Fibroblast of skin of right quadriceps (primary cell): ENCODE measurements at places on chromosomes 16 and 17.

DNA sequence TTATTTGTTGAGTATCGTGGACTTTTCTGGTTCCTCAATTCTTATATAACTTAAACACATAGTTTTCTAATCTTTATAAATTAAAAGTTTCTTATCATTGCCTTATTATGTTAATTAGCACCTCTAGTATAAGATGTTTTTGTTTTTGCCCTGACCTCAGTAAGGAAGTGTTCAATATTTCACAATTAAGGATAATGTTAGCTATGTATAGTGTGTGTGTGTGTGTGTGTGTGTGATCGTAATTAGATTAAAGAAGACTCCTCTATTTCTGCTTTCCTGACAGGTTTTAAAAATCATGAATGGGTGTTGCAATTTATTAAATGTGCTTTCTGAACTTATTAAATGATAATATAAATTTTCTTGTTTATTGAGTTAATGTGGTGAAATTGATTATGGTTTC is 12.0 kb downstream of the IL21R start:
- DNase-seq, result no peak

- DNase-seq, result peak; percentile 25
Observed at GRCh38 chr16:66508248-66508913, 41.5 kb downstream of the TK2 start.

GRCh38 chr16:87391324-87391949 is 699 bp upstream of the MAP1LC3B start:
- DNase-seq, result peak; percentile 26

DNA sequence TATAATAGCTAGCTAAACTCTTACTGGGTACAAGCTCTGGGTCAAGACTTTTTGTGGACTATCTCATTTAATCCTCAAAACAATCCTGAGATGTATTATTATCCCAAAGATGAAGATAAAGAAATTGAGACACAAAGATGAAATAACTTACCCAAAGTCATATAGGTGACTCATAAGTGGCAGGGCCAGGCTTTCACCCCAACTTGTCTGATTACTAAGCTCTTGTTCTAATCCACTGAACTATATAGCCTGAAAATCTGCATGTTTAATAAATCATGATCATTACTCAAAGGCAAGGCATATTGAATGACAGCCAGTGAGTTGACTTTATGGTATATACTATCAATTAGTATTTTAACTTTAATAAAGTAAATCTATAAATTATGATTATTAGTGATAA is 77.4 kb downstream of the SKAP1 start:
- peak; percentile 3 for DNase-seq

DNA sequence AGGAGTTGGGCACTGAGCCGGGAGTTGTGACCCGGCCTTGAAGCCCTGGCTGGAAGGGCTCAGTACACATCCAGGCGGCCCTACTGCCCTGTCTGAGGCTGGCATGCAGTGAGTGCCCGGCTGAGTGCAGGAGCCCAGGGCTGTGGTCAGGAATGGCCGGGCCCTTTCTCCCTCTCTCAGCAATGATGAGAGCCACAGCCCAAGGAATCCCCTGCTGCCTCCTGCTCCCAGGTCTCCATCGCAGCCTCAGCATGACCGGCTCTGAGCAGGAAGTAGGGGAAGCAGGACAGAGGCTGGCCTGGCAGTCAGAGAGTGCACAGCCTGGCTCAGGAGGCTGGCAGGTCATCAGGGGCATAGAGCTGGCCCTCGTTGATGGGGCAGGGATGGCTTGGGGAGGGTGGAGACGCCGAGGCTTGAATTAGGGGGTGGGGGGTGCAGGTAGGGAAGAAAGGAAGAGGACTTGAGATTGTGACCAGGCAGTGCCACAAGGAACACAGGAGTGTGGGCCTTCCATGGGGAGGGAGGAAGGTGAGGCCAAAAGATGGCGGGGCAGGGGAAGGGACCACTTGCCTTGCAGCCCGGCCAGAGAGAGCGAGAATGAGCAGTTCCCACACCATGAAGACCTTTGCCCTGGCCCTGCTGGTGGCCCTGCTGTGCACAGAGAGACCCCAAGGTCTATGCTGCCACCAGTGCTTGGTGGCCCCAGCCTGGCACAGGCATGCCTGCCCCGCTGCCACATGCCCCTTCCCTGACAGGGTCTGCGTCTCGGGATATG is 32.1 kb upstream of the KRT17 start:
- no peak for DNase-seq

- DNase-seq, result no peak
Observed at GRCh38 chr17:46202424-46202823, 9.2 kb upstream of the KANSL1 start.

- no peak for DNase-seq
Observed at GRCh38 chr17:81035521-81036196, 708 bp downstream of the BAIAP2 start.

GRCh38 chr17:34302636-34303035 is 16.6 kb upstream of the CCL8 start:
- DNase-seq, result no peak

DNA sequence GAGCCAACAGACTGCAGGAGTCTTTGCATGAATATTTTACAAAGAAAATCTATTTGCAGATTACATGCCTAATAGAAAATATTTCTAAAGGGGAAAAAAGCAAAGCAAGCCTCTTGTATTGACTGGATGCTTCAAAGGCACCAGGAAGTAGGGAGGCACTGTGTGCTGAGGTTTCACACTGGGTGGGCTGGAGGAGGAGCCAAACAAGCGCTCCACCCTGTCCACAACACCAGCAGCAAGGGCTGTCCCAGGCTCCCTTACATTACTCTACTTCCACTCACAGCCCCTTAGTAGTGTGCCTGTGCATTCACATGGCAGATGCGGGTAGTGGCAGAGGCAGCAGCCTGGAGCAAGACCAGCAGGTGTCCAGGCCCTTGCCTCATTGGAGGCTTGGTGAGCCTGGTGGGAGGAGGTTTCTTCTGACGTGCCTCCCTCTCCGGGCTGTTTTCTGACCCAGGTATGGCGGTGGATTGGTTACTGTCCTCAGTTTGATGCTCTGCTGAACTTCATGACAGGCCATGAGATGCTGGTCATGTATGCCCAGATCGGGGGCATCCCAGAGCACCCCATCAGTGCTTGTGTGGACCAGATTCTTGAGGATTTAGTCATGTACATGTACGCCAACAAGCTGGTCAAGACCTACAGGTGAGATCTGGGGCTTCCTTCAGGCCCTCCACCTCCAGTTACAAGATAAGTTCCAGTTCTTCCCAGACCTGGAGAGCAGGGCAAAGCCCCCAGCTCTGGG is 7.0 kb upstream of the CCNF start:
- DNase-seq, result no peak

GRCh38 chr16:10740845-10741208 is 2.8 kb upstream of the NUBP1 start:
- no peak for DNase-seq

- no peak for DNase-seq
Observed at GRCh38 chr17:7293816-7294613, 424 bp downstream of the YBX2 start.

DNA sequence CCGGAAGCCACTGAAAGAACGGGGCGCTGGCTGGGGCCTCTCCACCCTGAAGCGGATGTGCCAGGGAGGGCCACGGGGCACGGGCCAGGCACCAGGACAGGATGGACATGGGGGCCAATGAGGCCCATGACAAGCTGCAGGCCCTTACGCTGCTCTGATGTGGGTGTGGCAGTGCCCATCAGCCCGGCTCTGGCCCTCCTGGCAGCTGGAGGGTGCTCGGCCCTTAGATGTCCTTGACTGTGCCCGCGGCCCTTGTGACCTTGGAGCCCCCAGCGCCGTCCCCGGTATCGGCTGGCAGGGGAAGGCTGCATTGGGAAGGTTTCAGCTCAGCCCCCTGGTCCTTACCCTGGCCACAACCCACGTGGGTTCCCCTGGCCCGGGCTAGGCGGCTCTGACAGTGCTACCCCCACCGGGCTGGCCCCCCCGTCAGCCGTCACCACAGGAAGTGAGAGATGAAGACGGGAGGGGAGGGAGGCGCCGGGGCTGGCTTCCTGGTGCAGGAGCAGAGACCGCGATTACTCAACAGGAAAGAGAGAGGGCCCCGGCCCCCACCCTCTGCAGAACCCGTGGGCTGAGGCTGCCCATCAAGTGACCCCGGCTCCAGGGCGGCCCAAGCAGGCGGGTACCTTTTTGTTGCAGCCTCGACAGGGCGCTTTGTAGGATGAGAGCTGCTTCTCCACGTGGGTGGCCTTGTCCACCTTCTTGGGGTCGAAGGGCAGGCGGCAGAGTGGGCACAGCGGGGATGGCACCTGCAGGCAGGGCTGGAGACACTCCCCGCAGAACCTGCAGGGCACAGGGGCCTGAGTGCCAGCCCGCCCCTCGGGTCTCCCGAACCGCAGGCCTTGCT is 5.3 kb downstream of the RNF166 start:
- DNase-seq, result peak; percentile 82

DNA sequence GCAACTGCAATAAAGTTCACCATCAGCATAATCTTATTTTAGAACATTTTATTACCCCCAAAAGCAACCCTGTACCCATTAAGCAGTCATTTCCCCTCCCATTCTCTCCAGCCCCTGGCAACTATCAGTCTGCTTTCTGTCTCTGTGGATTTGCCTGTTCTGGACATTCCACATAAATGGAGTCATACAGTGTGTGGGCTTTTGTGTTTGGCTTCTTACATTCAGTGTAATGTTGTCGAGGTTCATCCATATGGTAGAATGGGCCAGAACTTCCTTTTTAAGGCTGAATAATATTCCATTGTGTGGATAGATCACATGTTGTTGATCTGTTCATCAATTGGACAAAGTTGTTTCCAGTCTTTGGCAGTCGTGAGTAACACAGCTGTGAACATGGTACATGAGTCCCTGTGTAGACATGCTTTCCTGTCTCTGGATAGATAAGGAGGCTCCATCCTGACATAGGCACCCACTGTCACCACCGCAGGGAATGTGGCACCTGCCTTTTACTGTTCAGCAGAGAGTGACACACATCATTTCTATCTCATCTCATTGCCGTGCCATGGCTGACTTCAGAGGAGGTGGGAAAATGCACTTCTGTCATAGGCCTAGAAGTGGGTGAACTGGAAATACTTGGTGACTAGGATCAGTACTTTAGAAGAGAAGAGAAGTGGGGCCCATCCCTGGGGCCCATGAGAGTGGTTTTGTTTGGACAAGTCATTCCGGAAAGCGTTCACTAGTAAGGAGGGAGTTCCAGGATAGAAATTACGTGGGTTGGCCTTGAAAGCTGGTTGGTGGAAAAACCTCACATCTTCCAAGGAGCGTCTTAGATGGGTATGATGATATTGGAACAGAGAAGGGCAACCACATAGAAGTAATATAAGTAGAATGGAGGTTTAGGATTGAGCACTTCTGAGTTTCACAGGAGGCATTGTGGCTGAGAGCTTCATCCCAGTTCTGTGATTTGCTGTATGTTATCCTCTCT is 25.8 kb downstream of the EPN2 start:
- DNase-seq, result peak; percentile 46

- DNase-seq, result no peak
Observed at GRCh38 chr17:61387011-61387410, 12.6 kb upstream of the TBX2 start.

GRCh38 chr17:53626286-53626685 is 196.4 kb upstream of the KIF2B start:
- peak; percentile 74 for DNase-seq

DNA sequence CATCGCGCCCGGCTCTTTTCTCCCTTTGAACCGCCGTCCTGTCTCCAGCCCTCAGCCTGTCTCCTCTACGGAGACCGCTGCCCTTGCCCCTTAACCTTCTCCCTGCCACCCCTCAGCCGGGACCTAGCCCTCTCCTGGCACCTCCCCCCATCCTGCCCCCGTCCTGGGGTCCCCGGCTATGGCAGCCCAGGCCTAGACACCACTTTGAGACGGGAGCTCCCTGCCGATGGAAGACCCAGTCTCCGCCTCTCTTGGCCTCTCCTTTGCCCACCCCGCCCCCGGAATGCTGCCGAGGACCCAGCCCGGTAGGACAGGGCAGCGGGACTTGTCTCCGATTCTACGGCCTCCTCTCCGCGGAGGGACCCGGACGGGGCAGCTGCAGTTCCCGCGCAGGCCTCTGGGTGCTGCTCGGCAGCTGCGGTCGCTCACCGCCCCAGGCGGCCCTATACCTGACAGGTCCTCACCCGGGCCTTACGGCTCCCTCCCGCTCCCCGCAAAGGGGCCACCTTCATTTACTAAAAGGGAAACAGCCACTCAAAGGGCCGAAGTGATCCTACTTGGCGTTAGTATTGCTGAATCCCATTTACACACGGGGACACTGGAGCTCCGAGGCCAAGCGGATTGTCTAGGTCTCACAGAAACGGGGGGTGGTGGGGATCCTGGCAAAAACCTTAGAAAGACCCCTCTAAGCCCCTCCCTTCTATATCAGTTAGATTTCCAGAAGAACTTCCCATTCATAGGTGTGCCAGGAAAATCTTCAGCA is 32.6 kb upstream of the TAC4 start:
- DNase-seq, result peak; percentile 53

DNA sequence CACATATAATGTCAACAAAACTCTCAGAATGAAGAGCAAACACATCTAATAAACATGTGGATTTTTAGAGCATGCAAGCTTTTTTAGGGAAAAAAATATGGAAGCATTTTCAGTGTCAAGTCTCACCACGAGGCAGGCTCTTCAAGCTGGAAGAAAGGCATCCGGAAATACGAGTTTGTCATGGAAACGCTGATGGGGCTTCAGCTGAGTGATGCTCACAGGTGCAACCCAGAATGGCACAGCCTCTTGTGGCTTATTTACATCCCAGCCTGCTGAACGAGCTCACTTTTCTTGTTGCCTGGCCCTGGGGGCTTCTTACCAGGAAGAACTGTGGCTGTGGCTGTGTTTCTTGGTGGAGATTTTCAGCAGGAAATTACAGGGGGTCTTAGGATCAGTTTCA is 24.1 kb upstream of the DYNLL2 start:
- DNase-seq, result no peak

DNA sequence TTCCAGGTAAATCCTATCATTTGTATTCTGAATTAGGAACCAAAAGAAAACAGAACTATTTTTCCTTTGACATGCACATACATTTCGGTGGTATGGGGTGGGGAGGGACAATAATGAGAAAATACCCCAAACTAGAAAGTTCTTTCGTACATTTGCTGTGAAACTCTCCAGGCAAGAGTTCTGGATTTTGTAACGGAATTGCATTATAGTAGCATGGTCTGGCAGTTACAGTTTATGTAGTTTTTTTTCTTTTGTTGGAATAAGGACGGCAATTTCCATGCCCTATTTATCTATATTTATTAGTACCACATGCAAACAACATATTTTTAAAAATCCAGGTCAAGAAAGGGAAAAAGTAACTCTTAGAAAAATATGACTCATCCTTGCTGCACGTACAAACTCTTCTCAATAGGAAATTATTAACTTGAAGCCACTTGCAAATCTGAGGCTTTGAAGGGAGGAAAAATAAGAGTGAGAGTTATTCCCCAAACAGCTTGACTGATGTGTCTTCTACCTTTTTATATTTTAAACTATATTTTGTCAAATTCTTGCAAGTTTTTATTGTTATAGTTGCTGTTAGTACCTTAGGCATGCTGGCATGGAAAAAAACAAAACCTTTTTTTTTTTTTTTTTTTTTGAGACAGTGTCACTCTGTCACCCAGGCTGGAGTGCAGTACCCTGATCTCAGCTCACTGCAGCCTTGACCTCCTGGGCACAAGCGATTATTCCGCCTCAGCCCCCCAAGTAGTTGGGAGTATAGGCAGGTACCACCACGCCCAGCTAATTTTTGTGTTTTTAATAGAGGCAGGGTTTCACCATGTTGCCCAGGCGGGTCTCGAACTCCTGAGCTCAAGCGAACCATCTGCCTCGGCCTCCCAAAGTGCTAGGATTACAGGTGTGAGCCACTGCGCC is 69.3 kb downstream of the WWP2 start:
- peak; percentile 42 for DNase-seq
